ENCODE measurements at places on chromosomes 2 and 18.

DNA sequence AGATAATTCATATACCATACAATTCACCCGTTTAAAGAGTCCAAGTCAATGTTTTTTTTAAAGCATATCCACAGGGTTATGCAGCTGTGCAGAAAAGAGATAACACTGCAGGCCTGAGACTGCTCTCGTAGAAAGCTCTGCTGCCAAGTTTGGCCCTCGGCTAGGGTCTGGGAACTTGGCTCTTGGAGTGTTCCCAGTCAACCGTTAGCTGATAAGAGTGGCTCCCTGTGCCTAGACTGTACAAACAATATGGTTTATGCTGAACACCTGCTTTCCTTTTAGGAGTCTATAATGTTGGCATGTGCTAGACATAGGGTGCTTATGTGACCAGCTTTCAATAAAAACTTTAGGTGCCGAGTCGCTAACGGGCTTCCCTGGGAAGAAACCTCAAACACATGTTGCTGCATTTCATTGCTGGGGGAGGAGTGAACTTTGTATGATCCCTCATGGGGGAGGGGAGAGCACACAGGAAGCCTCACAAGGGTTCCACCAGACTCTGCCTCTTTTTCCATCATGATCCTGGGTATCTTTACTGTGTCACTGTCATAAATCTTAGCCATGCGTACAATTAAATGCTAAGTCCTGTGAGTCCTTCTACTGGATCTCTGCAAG, 34.7 kb downstream of the RFX8 start:
- peak; percentile 14 for DNase-seq

GRCh38 chr2:221778025-221778424, 205.9 kb upstream of the EPHA4 start:
- no peak for DNase-seq

DNA sequence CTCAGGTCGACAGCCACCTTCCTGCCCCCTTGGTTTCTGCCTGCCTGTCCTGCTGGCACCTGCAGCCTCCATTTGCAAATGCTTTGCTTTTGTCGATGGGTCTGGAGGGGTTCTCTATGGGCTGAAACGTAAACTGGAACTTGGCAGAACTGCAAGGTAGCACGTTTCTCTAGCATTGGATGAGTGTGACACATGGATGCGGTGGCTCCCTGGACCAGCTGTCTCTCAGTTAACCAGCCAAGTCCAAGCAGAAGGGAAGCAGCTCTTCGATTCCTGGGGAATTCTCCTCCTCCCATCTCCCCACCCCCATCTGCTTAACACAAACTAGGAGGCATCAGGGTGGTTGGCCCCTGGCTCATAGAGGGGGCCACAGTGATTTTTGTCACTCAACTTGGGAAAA, 57.3 kb downstream of the ITGB1BP1 start:
- no peak for DNase-seq

GRCh38 chr2:174342686-174343342, 8.1 kb downstream of the SP9 start:
- DNase-seq: no peak

GRCh38 chr2:63631501-63631900, 42.7 kb downstream of the MDH1 start:
- no peak for DNase-seq

All from LNCaP clone FGC (cell line).